ENCODE measurements at places on chromosomes 6 and 20.

GRCh38 chr20:1242530-1242929 lies 16.7 kb downstream of the RAD21L1 start:
- DNase-seq: no peak

- no peak for DNase-seq
These were observed 19.7 kb downstream of the NINL start for GRCh38 chr20:25565578-25566157.

GRCh38 chr6:73606428-73606827 lies 47.4 kb downstream of the SLC17A5 start:
- no peak for DNase-seq

DNA sequence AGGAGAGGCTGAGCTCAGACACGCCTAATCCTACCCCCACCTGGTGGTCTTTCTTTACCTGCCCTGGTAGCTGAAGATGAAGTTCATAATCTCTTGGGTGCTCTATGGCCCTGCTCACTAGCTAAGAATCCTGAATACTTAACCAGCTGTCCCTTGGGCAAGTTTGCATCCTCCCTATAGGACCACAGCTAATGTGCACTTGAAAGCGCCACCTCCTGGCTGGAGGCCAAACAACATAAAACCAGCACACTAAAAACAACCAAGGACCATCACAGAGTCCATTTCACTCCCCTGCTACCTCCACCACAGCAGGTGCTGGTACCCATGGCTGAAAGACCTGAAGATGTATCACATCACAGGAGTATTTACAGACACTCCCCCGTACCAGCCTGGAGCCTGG lies 155.5 kb upstream of the SLC24A3 start:
- DNase-seq: no peak

GRCh38 chr6:124438546-124439065 lies 523.6 kb upstream of the RNF217 start:
- no peak for DNase-seq
